GM18507 (cell line): ENCODE measurements at places on chromosomes 1 and 21.
A peak's percentile ranks its signal among the peaks of the same experiment; 100 is the strongest.

DNA sequence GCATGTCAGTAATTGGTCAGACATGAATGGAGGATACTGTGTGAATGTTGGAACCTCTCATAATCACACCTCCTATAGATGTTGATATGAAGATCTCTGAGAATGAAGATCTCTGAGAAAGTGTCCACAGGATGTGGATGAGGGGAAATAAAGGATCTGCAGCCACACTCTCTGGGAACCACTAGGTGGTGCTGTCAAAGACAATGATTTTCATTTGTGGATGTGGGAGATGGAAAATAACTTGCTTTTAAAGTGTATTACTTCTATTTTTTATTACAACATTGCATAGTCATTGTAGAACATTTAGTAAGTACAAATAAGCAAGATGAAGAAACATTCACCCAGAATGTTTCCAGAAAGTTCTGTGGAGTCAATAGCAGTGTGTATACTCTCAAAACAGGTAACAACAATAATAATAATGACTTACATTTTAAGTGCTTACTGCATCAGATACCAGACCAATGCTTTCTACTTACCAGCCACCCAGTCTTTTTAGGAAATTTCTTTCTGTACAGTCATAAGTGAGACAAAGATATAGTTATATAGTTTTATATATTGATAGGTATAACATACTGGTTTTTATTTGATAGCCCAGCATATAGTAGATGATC is 128.2 kb downstream of the ATG4C start:
- no peak for DNase-seq

DNA sequence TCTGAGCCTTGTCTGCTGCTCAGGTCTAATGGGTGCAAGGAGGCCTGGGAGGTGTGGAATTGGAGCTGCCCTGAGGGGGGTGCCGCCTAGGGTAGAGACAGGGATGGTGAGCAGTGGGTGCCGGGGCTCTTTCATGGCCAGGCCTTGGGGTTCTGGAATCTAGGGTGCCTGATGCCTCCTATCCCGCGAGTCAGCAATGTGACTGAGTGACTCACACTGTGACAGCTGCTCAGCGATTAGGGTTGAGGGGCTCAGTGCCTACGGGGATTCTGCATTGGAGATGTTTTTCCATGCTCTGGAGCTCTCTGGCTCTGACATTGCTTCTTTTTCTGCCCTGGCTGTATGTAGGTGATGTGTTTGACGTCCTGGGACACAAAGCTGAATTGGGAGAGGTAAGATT is 16.8 kb downstream of the ATP8B2 start:
- no peak for DNase-seq

- no peak for DNase-seq
Measured at GRCh38 chr1:165629848-165630628, 996 bp upstream of the MGST3 start.

DNA sequence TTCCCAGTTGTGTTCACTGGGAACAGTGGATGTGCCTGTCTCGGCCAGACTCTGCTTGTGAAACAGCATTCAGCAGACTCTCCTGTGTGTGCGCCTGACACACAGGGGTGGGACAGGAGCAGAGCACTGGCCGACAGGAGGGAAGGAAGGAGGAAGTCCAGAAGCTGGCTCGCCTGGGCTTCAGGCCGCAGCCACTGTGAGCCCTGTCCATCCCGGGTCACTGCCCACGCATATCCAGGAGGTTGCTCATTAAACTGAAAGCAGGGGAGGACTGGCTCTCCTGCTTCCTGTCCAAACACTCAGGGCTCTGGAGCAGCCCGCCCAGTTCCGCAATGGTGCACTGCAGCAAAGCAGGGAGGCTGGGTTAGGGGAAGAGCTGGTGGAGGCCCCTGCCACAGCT is 218.7 kb upstream of the VAMP3 start:
- no peak for DNase-seq

DNA sequence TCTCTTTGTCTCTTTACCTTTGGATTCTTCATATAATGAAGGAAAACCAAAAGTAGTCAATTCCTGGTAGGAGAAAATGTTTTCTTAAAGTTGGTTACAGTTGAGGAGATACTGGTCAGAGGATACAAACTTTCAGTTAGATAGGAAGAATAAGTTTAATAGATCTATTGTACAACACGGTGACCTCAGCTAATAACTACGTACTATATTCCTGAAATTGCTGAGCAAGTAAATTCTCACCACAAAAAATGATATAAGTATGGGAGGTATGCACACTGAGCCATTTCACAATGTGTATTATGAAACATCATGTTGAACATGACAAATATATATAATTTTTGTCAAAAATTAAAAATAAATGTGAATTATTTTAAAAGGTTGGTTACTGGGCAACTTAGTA is 20.4 kb downstream of the SSX2IP start:
- DNase-seq: no peak

DNA sequence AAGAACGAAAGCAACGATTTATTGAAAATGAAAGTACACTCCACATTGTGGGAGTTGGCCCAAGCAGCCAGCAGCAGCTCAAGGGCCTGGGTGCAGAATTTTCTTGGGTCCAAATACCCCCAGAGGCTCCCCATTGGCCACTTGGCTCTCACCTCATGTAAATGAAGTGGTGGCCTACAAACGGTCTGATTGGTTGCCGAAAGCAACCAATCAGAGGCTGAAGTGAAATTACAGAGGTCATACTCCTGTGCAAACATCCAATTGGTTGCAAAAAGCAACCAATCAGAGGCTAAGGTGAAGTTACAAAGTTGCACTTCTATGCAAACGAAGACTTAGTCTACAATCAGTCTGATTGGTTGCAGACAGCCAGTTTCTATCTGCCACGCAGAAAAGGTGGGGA is 31.9 kb downstream of the FAM163A start:
- DNase-seq: no peak

DNA sequence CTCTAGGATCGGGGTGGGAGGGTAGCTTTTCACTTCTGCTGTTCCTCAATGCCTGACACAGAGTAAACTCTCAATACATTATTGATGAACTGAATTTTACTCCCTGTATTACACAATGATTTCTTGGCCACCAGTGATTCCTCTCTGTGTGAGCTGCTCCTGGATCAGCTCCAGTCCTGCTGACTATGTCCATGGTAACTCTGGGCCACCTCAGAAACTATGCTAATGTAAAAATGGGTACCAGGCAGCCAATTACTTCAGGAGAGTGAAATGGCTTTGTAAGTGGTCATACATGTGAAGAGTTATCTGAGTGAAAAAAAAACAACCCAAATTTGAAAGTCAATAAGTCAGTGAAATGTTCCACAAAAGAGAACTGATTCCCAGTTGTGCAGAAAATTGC is 311.0 kb downstream of the KCNH1 start:
- DNase-seq: no peak

DNA sequence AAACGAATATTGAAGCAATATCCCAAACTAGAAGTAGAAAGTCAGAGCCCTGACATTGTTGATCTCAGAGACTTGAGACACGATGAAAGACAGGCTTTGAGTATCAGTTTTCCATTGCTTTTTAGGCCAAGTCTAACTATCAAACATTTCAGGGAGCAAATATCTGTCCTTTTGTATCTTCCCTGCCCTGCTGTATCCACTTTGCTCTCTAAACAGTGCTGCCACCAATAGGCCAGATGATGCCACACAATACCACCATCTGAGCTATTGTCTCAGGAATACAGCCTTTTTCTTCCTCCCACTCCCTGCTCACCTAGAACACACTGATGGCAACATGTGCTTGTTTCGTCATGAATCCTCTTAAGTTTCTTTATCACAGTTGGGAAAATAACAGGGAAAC is 62.6 kb upstream of the SPAG17 start:
- no peak for DNase-seq

DNA sequence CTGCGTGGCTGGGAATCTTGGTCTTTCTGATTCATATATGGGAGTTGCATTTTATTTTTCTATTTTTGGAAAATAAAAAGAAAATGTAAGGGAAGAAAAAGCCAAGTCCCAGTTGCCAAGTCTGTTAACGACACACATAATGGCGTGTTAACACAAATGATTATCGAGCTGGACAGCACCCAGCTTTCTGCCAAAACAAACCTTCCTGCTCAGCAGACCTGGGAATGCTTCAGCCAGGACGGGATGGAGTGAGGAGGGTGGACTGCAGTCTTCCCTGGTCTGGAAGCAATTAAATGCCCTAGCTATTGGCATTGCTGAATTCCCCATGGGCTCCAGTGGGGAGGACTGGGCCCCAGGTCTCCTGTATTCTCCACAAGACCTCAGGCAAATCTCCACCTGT is 184.2 kb upstream of the USP24 start:
- no peak for DNase-seq

- no peak for DNase-seq
Measured at GRCh38 chr1:4305526-4306301, 348.7 kb upstream of the AJAP1 start.

- DNase-seq: no peak
Measured at GRCh38 chr1:46673749-46674182, 2.1 kb downstream of the TEX38 start.

DNA sequence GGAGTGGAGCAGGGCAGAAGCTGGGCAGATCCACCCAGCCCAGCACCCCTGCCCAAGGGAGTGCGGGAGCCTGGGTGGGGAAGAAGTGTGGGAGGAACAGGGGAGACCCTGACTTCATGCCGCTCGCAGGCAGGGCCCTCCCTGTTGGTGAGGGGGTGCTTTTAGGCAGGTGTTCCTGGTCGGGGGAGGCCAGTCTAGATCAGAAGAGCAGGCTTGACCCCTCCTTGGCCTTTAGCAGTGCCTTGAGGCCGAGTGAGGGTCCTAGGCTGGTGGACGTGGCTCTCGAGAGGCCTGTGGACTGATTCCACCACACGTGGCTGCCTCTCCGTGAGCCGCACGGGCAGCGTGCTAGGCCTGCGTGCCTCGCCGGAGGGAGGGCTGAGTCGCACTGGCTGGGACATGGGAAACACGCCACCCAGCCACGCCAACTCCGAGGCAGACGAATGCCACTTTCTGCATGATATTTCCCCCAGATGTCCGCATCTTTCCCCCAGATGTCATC is 19.4 kb upstream of the COL18A1 start:
- DNase-seq: no peak

GRCh38 chr1:37825506-37825905 is 17.5 kb upstream of the YRDC start:
- no peak for DNase-seq

- no peak for DNase-seq
Measured at GRCh38 chr21:44910229-44911067, 10.3 kb downstream of the ITGB2 start.

DNA sequence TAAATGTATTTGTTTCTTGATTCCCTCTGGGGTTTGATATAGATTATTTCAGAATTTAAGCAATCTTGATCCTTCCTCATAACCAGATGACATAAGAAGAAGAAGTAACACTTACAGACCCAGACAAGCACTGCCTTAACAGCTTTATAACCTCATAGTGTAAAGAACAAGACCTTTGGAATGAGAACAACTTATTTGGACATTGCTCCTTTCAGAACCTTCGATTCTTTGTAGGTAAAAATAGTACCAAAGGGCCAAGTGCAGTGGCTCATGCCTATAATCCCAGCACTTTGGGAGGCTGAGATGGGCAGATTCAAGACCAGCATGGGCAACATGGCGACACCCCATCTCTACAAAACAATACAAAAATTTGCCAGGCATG is 15.0 kb downstream of the TM2D1 start:
- no peak for DNase-seq

DNA sequence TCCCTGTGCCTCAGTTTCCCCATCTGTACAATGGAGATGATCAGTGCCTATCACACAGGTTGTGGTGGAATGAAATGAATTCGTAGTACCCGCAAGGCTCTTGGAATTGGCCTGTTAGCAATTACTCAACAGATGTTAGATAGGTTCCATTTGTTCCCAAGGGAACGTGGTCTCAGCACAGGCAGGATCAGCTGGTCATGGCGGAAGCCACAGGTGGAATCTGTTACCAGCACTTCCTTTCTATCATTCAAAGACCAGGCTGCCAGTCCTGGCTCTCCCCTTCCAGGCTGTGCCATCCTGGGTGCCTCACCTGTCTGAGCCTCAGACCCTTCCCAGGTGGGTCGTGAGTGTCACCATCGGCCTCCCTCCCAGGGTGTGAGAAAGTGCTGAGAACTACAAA is 61.5 kb downstream of the FBXO2 start:
- DNase-seq: no peak

- no peak for DNase-seq
Measured at GRCh38 chr1:44970317-44970716, 16.1 kb downstream of the EIF2B3 start.

DNA sequence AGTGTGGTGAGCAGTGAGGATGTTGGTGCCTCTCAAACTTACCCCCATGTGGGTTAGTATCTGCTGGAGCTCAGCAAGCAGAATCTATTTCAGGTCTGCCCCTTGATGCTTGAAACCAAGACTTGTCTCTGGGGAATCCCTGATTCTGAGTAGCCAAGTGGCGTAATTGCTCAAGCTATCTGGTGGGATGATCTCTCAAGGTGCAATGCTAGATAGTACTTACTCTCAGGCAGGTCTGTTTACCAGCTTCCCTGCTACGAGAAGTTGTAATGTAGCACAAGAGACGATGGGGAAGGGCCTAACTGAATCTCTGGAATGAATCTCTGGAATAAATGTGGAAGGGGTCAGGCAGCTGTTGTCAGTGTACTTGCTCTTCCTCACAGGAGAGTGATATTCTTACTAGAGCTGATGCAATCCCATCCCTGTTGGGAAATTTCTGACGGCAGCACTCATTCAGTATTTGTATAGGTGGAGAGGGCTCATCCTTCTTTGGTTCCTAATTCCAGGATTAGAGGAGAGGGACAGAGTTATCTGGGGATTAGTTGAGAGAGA is 65.4 kb downstream of the MACF1 start:
- DNase-seq: peak; percentile 40

DNA sequence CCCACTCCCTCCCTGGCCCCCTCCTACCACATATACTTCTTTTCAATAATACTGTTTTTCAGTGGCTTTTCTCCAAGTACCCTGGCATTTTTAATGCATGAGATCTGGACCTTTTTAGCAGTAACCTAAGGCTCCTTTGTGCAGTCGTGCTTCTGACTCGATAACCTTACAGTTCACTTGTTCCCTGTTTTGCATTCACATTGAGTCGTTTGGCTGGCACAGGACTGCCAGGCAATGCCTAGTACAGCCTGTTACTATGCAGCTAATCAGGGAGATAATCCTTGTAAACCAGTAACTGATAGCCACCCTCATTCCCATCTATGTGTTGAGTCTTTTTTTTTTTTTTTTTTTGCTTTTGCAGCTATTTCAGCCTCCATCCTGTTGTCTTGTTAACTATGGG is 3.7 kb downstream of the ATP1B1 start:
- DNase-seq: no peak

GRCh38 chr1:159977364-159978106 is 23.5 kb upstream of the SLAMF9 start:
- no peak for DNase-seq

GRCh38 chr1:228647523-228648444 is 87.5 kb upstream of the RHOU start:
- no peak for DNase-seq

- DNase-seq: no peak
Measured at GRCh38 chr21:27695246-27695645, 728.4 kb upstream of the ADAMTS5 start.

- no peak for DNase-seq
Measured at GRCh38 chr1:99557546-99558202, 88.2 kb upstream of the PALMD start.

GRCh38 chr21:28608646-28609045 is 384.0 kb downstream of the LTN1 start:
- no peak for DNase-seq

- no peak for DNase-seq
Measured at GRCh38 chr1:180631194-180631765, 542 bp upstream of the XPR1 start.
